Lower leg skin (tissue), 4 donors: ENCODE measurements at places on chromosomes 4 and X. TPM values are rescaled to one million over a fixed set of nuclear protein-coding genes. Genes with fewer than 3 reads are reported as not detected.

The EREG gene
- total RNA-seq = 52.1 TPM

The GRK4 gene
- total RNA-seq = 4.2 TPM

The XAGE5 gene
- not detected for total RNA-seq

The TEX13B gene
- not detected for total RNA-seq

The WAS gene
- total RNA-seq = 1.3 TPM

The SHROOM3 gene
- total RNA-seq = 42.1 TPM

The SSX7 gene
- not detected for total RNA-seq

The MAGEE1 gene
- total RNA-seq = 3.2 TPM

The MEPE gene
- total RNA-seq = not detected

The GIMD1 gene
- not detected for total RNA-seq

The KIAA1210 gene
- not detected for total RNA-seq

The USP26 gene
- not detected for total RNA-seq

The ASMT gene
- not detected for total RNA-seq

The MAGED2 gene
- 59.6 TPM for total RNA-seq

The FGF5 gene
- total RNA-seq = not detected

The SOX3 gene
- total RNA-seq = not detected

The ART3 gene
- total RNA-seq = 0.34 TPM

The VCX gene
- total RNA-seq = not detected

The MCF2 gene
- total RNA-seq = not detected

The ASB9 gene
- total RNA-seq = not detected

The PRR32 gene
- not detected for total RNA-seq

The ENPEP gene
- total RNA-seq = 1.3 TPM

The SPANXC gene
- not detected for total RNA-seq

The MID2 gene
- total RNA-seq = 54.6 TPM

The MAGEB1 gene
- total RNA-seq = not detected

The AKAP4 gene
- total RNA-seq = not detected

The F11 gene
- not detected for total RNA-seq

The ZAR1 gene
- not detected for total RNA-seq

The SULT1B1 gene
- total RNA-seq = 0.10 TPM

The ERCC6L gene
- total RNA-seq = 0.34 TPM
